ENCODE measurements at places on chromosomes 4 and X.

- DNase-seq = no peak
Observed at GRCh38 chr4:11376146-11376545, 52.5 kb downstream of the HS3ST1 start.

- DNase-seq = no peak
Observed at GRCh38 chrX:86133761-86134160, 14.5 kb upstream of the DACH2 start.

GRCh38 chr4:149029056-149029651 is 586.9 kb upstream of the NR3C2 start:
- no peak for DNase-seq

- no peak for DNase-seq
Observed at GRCh38 chr4:81021142-81021944, 9.2 kb upstream of the BMP3 start.

DNA sequence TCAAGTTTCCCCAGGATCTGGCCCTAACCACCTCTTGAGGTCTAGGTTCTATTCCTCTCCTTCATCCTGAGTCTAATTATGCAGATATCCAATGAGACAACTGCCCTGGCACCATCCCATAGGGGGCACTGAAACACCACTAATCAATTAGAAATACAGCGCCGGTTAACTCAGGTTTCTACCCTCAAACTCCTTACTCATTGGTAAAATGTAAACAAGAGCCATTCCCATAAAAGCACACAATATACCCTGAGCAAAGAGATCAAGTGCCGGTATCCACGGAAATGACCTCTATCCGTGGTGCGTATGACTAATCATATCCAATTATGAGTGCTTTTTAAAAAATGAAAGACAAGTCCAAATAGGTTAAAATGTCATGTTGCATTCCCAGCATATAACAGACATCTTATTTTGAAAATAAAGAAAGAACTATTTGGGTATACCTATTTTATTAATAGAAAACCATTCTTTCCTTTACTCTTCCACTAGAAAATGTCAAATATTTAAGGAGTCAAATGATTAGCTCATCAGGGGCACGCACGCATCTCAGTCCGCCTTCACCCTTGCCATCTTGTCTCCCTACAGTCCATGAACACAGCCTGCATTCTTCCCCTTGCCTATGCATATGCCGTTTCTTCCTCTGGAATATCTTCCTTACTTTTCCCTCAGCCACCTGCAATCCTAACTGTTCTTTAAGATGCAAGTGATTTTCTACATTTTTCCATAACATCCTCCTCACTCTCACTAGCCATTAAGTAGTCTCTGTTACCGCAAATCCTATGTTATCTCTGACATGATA is 141.1 kb downstream of the MAML3 start:
- no peak for DNase-seq

DNA sequence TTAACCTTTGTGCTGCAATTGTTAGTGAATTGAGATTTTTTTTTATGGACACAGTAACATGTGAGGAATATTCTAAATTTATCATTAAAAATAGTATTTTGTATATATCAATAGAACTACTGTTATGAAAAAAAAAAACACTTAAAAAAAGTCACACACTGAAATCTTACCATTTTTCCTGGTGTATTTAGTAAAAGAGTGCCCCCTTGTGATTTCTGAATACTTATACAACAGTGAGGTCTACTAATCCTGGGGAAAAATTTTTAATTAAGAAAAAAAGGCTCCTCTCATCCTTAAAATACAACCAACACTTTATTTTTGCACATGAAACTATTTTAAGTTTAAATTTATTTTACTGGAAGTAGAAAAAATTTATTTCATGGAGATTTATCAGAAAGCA is 56.4 kb upstream of the SPOCK3 start:
- no peak for DNase-seq
